Activated CD4-positive, CD25-positive, alpha-beta regulatory T cell treated with anti-CD3 and anti-CD28 coated beads, Interleukin-2, amount 50 U/mL, for 24 hours (primary cell): ENCODE measurements at places on chromosomes 12 and 14.

- ATAC-seq: no peak
Observed at GRCh38 chr12:75592638-75593335, 81.4 kb upstream of the KRR1 start.

GRCh38 chr14:72480464-72481243, 413.2 kb downstream of the DPF3 start:
- no peak for ATAC-seq

- no peak for ATAC-seq
Observed at GRCh38 chr12:33614630-33615029, 175.0 kb upstream of the SYT10 start.

- ATAC-seq: no peak
Observed at GRCh38 chr12:25835385-25835784, 123.1 kb upstream of the RASSF8 start.

GRCh38 chr12:79162147-79162772, 297.7 kb downstream of the SYT1 start:
- ATAC-seq: no peak

DNA sequence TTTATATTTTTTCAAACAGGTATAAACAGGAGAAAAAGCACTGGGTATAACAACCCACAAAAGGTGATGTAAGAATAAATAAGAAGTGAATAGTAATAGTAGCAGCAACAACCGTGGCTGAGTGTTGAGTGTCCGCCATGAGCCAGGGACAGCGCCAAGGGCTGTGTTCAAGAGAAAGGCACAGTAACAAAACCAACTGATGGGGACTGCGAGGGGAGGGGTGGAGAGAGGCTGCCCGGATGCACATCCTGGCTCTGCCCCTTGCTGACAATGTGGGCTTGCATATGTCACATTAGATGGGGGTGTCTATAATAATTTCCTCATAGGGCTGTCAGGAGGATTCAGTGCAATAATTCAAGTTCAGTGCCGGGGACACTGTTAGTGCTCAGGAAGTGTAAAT, 912.4 kb downstream of the VRK1 start:
- no peak for ATAC-seq

DNA sequence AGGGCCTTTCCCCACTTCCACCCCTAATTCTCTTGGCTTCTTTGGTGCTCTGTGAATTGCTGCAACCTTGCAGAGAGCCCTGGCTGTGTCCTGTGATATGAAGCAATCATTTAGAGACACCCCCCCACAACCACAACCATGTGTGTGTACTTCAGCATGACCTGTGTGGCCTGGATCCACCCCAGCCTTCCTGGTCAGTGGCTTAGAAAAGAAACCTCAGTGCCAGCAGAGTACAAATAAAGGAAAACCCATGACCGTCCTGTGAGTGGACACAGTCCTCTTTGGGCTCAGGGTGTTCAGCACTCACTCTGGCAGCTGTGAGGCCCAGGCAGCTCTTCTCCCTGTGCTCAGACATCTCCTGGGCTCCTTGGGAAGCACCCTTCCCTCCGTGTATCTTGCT, 206.6 kb upstream of the DIO3 start:
- ATAC-seq: no peak

GRCh38 chr14:30573226-30573814, 14.4 kb downstream of the G2E3 start:
- no peak for ATAC-seq

DNA sequence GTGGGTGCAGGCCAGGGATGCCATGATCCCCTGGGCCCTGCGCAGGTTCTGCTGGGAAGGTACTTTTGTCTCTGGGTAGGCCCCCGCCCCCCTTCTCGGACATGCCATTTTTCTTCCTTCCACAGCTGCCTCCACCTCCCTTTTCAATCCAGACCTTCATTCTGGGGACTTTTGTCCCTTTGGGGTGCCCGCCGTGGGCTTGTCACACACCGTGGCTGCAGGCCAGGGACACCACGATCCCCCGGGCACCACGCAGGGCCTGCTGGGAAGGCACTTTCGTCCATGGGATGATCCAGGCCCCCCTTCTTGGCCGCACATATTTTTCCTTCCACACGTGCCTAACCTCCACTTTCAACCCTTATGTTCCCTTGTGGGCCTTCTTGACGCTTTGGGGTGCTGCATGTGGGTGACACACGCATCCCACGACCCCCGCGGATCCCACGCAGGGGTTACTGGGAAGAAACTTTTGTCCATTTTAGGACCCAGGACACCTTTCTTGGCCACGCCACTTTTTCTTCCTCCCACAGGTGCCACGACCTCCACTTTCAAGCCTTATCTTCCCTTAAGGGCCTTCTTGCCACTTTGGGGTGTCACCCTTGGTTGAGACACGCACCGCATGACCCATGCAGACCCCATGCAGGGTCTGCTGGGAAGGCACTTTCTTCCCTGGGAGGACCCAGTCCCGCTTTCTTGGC, 272.5 kb downstream of the ALG10 start:
- ATAC-seq: no peak

- ATAC-seq: peak; percentile 23
Observed at GRCh38 chr14:77139540-77140358, 1.8 kb downstream of the ZDHHC22 start.

DNA sequence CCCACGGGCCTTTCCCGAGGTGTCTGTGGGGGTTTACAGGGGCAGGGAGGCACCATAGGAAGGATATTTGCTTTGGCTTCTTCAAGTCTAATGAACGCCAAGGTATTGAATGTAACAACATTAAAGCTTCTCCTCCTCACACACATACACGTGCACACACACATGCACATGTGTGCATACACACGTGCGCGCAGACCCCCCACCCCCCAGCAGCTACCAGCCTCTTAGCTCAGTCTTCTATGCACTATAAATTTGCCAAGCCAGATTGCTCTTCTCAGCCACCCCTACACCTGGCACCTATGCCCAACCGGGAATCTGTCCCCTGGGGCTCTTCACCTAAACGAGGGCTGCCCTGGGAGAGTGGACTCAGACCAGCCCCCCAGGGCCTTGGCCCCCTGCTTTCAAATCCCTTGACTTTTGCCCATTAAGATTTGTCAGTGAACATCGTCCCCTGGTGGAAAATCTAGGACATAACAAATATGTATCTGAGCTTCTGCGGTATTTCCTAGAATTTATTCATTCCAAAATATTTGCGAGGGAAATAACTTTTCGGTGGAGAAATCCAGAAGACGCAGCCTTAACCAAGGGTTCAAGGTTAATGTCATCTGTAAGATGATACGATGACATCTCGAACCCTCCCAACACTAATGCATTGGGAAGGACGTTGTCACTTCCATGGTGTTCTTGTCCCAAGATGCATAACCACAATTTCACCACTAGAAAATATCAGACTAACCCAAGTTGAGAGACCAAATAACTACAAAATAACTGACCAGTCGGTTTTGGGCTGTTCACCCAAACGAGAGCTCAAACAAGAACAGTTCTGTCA, 330.4 kb downstream of the MED13L start:
- no peak for ATAC-seq

GRCh38 chr12:126667339-126667738, 1599.6 kb upstream of the TMEM132C start:
- ATAC-seq: no peak

GRCh38 chr14:36217027-36217426, 40.5 kb upstream of the PTCSC3 start:
- ATAC-seq: no peak
